ENCODE measurements at places on chromosomes 13 and 19.

DNA sequence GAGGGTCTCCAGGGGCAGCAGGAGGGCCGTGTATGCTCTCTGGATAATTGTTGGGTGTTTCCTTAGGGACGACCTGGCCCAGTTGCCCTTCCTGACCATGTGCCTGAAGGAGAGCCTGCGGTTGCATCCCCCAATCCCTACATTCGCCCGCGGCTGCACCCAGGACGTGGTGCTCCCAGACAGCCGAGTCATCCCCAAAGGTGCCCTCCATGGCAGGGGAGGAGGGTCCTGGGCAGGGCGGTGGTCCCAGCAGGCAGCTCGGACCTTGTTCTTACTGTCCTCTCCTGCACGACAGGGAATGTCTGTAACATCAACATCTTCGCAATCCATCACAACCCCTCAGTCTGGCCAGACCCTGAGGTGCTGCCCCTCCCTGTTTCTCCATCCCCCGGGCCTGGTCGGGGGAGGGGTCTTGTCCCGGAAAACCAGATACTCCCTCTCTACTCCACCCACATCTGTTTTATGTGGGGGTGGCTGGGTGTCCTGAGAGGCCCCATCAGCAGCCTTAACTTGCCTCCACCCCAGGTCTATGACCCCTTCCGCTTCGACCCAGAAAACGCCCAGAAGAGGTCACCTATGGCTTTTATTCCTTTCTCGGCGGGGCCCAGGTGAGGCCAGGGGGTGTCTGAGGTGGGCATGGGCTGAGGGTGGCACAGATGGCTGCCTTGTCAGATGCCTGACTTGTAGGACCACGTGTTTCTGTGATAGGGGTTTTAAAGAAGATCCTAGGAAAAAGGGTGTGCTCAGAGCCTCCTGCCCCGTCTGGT, 12.3 kb upstream of the CYP4F3 start:
- DNase-seq: no peak

DNA sequence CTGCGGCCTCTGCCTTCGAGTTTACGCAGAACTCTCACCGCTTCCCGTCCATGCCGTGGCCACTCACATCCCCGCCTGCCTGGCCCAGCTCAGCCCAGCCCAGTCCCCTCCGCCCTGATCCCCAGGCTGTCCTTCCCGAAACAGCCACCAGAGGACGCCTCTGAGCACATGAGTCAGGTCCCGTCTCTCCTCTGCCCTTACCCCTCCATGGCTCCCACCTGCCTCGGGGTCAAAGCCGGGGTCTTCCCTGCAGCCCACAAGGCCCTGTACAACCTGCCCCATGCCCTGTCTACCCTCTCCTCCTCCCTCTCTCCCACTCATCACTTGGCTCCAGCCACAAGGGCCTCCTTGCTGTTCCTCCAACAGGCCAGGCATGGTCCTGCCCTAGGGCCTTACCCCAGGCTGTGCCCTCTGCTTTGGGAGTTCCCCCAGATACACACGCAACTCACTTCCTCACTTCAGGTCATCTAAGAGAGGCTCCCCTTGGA, 8.1 kb upstream of the SEMA6B start:
- DNase-seq: peak; percentile 32

GRCh38 chr13:106774621-106775020, 206.7 kb upstream of the ARGLU1 start:
- DNase-seq: no peak

DNA sequence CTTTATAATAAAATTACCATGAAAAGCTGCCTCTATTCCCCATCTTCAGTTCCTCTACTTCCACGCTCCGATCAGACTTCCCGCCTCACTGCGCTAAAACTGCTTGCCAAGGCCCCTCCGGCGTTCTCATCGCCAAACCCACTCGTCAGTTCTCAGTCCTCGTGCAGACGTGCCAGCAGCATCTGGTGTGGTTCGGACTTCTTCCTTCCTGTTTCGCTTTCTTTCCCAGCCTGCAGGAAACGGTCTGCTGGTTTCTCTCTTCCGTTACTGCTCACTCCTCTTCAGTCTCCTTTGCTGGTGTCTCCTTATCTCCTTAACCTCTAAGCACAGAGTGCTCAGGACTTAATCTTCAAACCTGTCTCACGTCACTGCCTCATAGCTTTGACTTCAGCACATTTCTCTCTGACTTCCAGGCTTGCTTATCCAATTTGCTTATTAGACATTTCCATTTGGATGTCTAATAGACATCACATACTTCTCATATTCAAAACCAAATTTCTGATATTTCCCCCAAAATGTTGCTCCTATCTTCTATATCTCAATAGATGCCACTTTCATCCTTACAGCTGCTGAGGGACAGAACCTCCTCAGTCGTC, 40.3 kb downstream of the RCBTB2 start:
- peak; percentile 57 for DNase-seq

DNA sequence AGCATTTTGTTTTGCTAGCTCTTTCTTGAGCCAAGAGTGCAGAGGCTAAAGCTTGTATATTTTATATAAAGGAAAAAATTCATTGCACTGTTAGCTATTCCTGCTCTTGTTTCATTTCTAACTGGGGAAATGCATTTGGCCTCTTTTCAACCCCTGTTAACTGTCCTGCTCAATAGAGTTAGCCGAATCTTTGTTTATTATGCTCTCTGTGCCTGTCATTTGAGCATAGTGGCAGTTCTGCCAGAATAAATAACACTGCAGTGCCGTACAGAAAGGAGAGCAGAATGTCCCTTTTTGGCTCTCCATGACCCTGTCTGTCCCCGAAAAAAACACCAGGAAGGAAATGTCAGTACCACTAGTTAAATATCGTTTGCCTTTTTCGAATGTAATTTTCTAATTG, 350.8 kb downstream of the MYO16 start:
- no peak for DNase-seq

DNA sequence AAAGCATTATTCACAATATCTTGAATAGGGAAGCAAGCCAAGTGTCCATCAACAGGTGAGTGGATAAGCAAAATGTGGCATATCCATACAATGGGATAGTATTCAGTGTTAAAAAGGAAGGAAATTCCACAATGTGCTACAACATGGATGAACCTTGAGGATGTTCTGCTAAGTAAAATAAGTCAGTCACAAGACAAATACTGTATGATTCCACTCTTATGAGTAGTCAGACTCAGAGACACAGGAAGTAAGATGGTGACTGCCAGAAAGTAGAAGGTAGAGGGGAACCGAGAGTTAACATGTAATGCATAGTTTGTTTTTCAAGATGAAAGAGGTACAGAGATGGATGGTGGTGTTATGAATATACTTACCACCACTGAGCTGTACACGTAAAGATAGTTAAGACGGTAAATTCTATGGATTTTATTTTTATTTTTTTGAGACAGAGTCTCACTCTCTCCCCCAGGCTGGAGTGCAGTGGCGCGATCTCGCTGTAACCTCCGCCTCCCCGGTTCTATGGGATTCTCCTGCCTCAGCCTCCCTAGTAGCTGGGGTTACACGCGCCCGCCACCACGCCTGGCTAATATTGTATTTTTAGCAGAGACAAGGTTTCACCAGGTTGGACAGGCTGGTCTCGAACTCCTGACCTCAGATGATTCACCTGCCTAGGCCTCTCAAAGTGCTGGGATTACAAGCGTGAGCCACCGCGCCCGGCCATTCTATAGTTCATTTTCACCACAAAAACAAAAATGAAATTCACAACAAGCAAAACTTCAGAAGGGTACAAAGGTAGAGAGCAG, 1.0 kb upstream of the CHAMP1 start:
- no peak for DNase-seq

DNA sequence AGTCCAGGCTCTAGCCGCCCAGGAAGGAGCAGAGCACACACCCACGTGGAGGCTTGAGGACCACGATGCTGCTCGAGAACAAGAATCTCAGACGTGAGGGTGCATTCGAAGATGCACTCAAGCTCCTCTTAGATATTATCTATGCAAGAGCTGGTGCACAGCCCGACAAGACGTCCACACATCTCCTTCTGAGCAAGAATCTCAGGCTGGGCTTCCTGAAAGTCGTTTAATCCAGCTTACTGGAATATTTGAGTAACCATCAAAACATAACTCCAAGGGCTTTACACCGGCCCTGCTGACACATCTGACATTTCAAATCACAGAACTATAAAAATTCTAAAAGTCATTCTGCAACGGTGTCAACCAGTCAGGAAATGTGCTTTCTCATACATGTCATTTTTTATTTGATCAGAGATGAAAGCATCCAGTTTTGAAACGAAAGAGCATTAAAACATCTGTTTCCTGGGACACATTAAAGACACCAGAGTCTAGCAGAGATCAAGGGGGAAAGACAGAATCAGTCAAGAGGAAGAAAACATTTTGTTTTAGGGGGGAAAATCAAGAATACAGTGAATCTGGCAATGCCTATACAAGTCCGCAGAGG, 177.7 kb upstream of the IRS2 start:
- DNase-seq: no peak

DNA sequence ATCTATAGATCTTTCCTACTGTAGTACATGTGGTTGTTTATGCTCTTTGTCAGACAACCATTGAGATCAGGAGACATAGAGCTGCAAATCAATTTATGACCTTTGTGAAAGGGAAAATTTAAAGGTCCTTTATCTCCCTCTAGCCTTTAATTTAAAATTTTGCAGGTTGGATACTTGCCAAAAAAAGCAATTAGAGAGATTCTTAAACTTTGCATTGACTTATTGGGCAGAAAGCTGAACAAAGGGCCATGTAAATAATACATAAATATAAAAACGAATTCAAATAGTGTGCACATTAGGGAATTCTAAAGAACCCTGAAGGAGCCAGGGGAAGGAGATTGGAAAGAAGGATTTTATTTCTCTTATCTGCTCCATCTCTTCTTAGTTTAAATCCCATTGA, 22.0 kb upstream of the RB1 start:
- no peak for DNase-seq

DNA sequence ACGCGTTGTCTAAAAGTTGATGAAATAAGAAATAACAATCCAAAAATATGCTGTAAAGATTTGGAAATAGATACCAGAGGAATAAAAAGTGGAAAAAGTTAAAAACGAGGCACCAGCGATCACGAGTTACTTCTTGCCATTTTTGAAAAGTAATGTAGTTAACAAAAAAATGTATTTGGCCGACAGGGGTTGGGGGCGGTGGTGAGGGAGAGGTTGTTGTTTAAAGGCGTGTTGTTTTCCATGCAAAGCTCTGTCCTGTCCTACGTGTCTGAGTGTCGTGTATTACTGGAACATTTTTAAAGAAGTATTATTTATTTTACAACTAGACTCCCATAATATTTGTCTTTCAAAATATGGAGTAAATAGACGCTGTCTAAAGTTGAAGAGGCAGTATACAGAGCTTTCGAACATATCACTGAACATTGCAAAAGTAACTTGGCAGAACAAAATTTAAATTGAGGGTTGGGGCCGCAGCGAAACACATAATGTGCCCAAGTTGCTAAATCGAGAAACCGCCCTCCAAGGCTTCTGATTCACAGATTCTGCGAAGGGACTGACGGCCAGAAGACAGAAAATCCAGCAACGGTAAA, 823 bp downstream of the FBXO17 start:
- no peak for DNase-seq

- no peak for DNase-seq
These were observed 432.6 kb downstream of the ZNF536 start for GRCh38 chr19:30804751-30805150.

GRCh38 chr19:11534538-11534937, 4.1 kb upstream of the CNN1 start:
- no peak for DNase-seq

DNA sequence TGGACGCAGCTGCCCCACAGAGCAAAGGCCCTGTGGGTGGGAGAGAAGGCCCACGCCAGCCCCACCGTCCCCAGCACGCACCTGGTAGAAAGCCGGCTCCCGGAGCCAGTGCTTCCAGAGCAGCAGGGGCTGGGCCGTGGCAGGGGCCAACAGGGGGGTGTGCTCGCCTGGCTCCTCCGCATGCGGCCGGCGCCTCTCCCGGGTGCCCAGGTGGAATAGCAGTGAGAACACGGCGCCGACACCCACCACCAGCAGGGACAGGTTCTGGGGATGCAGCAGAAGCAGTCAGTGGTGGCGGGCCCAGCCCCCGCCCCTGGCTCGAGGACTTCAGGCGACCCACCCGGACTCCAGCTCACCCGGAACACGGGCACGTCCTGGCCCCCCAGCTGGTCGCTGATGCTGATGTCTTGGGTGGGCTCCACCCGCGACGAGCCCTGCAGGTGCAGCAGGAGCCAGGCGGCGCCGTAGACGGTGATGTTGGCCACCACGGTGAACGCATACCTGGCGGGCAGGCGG, 8.9 kb downstream of the TEKTIP1 start:
- no peak for DNase-seq

DNA sequence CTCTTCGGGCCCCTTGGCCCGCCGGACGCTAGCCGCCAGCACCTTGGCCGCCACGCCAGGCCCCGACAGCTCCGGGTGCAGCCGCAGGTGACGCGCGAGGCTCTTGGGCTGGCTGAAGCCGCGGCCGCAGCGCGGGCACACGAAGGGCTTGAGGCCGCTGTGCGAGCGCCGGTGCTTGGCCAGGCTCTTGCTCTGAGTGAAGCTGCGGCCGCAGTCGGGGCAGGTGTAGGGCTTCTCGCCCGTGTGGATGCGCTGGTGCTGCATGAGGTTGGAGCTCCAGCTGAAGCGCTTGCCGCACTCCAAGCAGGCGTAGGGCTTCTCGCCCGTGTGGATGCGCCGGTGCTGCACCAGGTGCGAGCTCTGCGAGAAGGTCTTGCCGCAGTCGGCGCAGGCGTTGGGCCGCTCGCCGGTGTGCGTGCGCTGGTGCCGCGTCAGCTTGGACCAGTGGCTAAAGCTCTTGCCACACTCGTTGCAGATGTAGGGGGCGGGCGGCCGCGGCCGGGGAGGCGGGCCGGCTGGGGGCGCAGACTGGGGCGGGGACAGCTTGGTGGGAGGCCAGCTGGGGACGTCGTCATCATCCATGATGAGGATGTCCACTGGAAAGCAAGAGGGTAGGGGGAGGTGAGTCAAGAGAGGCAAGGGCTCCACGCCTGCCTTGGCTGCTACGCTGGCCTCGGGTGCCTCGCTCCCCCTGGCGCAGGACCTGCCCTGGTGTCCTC, 32.4 kb downstream of the ZNF787 start:
- DNase-seq: no peak
